ENCODE measurements at places on chromosomes 16 and 17.

DNA sequence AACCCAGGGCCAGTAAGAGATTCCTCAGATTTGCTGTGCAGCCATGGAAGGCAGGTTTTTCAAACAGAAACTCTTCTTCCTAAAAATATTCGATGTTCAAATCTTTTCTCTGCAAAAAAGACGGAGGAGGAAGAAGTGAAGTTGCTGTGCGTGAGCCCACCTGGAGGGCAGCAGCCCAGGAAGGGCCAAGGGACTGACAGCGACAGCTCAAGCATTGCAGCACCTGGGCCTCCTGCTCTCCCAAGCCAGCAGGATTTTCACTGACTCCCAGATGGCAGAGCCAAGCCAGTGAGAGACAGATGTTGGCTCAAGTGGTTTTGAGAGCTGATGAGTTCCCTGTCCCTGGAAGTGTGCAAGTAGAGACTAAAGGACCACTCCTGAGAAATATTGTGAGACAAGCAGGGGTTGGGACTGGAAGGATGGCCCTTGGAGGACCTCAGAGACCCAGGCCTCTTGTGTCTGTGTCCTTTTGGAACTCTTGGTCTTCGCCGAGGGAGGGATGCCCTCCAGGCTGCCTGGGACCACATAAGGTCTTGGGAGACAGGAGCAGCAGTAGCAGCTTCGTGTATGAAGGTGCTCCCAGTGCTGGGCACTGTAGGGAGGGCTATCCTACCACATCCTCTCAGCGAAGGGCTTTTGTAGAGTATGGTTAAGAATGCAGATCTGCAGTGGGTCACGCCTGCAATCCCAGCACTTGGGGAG lies 29.3 kb upstream of the TNFRSF13B start:
- ATAC-seq = peak; percentile 3

GRCh38 chr16:12236589-12236988 lies 260.1 kb downstream of the SNX29 start:
- no peak for ATAC-seq

GRCh38 chr16:2705351-2705750 lies 14.7 kb downstream of the PRSS27 start:
- ATAC-seq = no peak

DNA sequence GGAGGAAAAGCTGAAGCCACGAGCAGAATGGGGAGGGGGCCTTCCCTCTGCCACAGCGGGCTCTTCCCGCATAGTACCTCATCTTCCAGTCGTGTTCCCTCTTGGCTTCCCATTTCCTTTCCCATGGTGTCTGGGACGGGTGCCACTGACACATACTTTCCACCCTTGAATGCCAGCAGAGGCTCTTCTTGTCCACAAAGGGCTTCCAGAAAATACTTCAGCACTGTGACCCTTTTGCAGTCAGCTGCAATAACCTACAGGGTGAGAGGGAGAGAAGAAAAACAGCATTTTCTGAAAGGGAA lies 30.7 kb downstream of the HIC1 start:
- no peak for ATAC-seq

DNA sequence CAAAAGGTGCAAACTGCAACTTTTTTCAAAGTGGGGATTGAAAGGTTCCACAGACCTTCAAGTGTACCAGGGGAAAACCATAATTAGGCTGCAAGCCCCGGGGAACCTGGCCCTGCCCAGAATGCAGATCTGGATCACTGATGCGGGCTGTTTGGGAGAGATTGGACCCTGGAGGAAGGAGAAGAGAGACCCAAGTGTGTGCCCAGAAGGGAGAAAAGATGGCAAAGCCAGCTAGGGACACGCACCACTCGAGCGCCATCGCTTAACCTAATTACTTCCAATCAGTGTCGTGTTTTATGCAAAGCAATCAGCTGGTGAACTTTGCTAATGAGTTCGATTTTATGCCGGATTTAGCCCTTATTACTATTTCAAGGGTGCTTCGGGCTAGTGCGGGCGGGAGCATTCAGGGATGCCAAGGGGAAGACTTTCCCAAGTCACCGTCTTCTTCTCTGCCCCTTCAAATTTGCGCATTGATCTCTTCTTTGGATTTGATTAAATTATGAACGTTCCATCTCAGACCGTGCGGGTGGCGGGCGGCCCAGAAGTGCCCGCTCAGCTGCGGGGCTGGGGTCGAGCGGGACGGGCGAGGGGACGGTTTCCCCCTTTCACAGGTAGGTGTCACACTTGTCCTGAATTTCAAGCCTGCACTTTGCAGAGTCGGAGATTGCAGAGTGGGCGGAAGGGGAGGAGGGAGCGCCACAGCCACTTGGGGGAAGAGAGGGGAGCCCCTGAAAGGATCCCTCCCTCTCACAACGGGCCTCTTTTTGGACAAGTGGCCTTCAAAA lies 4.0 kb downstream of the IRX5 start:
- ATAC-seq = no peak

DNA sequence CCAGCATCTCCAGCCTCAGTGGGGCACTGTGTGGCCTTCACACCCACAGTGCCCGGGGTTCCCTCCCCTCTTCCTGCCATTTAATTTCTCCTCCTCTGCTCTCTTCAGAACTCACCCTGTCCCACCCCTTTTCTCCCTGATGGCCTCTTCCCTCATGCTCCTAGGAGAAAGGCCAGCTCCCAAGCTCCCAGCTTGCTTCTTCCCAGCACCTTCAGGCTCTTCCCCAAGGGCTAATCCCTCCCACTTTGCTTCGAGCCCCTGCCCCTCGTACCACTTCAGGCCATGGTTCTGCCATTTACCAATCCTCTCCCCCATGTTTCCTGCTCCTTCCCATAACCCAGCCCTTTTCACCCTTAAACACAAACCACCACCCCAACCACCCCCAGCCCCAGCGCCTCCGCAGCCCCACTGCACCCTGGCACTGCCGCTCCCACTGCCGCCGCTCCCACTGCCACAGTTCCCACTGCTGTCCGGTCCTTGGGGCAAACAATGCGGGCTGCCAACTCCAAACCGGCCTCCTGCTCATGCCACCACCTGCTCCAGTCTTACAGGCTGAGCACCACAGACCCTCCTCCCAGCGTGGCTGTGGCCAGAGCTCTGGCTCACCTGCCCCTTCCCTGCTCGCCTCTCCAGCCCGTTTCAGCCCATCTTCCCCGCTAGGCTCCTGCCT lies 28.6 kb downstream of the ADAM11 start:
- peak; percentile 59 for ATAC-seq

DNA sequence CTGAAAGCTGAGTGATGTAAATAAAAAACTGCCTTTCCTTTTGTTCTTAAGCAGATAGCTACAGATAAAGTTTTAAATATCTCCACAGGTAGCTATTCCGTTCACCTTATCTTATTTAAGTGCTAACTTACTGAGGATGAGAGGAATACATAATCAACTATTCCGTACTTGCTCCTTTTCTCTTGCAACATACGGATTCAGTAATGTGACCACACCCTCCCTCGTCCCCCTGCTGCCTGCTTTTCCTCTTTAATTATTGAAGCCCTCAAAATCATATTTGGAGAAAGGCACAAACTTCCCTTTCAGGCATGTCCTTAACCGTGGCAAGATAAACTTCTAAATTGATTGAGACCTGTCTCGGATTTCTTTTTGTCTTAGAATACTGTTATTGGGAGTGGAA lies 101.4 kb downstream of the MAP2K4 start:
- no peak for ATAC-seq

- ATAC-seq = no peak
Measured at GRCh38 chr17:77499699-77500435, 359.1 kb downstream of the SEC14L1 start.

DNA sequence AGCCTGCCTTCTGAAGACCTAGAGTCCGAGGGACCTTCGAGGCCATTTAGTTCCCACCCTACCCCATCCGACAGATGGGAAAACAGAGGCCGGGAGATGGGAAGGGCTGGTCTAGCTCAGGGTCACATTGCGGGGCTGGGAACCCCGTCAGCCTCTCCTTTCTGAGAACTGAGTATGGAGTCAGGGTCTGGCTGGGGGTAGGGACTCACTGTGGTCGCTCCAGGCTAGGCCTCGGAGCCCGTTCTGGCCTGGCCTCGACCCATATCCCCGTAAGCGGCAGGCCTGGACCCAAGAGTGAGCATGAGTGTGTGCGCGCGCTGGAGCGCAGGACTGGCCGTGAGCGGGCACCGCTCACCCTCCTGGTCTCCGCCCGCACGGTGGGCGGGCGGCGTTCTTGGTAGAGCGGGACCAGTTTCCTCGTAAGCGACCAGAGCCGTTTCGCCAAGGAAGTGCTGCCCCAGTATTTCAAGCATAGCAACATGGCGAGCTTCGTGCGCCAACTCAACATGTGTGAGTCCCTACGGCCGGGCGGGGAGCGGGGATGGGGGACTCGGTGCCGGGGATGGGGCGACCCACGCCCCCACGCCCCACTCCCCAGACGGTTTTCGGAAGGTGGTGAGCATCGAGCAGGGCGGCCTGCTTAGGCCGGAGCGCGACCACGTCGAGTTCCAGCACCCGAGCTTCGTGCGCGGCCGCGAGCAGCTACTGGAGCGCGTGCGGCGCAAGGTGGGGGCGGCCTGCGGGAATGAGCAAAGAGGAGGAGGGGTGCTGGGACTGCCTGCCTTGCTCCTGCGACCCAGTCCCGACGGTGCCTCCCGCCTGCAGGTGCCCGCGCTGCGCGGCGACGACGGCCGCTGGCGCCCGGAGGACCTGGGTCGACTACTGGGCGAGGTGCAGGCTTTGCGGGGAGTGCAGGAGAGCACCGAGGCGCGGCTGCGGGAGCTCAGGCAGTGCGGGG lies 855 bp downstream of the HSF4 start:
- ATAC-seq = no peak

GRCh38 chr16:57072616-57073275 lies 19.6 kb upstream of the CPNE2 start:
- ATAC-seq = no peak

DNA sequence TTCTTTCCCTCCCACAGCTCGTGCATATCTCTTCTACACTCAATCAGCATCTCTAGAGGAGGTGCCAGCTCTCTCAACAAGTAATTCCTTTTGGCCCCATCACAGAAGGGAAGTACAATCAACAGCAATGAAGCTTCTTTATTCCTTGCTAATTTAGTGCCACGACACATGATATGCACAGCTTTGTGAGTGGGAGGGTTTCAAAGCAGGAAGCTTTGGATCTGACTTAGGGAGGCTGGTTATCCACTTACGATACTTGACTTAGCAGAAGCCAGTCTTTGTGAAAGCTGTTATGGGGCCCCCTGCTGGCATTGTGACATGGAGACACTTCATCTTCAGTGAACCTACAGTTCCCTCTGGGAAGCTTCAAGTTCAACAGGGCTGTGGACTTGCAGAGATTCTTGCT lies 81.0 kb downstream of the TMEM100 start:
- ATAC-seq = no peak

DNA sequence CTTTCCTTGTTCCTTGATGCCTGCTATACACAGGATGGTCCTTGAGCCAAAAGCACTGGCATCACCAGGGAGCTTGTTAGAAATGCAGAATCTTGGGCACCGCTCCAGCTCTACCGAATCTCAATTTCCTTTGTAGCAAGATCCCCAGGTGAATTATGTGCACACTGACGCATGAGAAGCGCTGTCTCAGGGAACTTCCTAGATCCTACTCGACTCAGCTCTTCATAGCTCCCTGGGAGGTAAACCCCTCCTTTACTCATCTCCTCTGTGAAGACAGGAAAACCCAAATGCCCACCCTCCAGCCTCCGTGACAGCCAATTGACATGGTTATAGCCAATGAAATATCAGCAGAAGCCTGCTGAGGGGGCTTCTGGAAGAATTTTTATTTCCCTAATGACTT lies 4.1 kb downstream of the USP31 start:
- ATAC-seq = no peak

DNA sequence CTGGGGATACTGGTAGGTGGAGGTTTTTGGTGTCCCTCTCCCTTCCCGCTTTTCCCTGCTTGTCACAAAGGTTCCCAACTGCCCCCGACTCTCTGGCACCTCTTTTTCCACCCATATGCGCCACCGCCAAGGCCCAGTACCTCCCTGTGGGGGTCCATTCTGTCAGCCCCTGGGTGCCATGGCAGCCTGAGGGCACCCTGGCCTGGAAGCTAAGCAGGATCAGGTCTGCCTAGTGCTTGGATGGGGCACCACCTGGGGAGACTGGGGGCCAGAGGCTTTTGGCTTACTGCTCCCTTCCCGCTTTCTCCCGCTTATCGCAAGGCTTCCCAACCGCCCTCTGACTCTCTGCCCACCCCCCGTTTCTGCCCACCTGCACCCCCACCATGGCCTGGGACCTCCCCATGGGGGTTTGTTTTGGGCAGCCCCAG lies 2286.4 kb downstream of the TP53TG3F start:
- no peak for ATAC-seq

DNA sequence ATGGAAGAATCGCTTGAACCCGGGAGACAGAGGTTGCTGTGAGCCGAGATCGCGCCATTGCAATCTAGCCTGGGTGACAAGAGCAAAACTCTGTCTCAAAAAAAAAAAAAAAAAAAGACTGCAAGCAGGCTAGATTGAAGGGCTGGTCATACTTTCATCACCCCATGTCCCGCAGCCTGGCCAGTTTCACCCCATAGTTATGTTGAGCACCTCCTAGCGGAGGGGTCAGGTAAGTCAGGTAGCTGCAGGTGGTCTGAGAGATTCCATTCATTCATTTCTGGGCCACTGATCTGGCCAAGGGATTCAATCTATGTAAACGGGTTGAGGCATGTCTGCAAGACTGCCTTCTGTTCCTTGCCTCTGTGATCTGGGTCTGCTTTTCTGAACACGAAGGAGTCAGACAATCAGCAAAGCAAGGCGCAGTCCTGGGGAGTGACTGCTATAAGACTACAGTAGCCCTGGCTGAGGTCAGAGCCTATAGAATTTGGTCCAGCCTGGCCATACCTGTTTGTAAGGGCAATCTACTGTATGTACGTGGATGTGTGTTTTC lies 23.6 kb upstream of the BPTF start:
- no peak for ATAC-seq

Data from stimulated activated memory B cell treated with anti-CD40 and anti-IgM and Interleukin-4, amounts not matched to agents 10 μg/mL and 1 μg/mL and 100 μg/mL, for 72 hours (primary cell).